Progenitor cell of endocrine pancreas (in vitro differentiated cells): ENCODE measurements at places on chromosomes 4 and X. TPM values are rescaled to one million over a fixed set of nuclear protein-coding genes. Genes with fewer than 3 reads are reported as not detected.

GRCh38 chr4:165512424-165512823, 133.6 kb downstream of the CPE start:
- DNase-seq = no peak

DNA sequence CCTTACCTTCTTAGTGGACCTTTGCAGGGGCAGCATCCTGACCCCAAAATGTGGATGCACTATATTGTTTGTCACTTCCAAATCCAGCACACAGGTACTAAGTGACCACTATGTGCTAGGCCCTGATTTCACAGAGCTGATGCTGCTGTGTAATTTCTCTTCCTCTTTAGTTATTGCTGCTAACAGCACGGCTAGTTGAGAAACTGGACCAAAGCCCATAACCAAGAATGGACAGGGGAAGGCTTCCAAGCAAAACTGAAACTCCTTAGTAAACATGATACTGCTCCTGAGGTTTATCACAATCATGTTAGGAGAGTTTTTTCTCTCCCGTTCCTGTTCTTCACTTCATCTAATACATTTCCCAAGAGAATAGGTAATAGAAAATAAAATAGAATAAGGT, 172.9 kb upstream of the TTC29 start:
- no peak for DNase-seq

GRCh38 chrX:120262859-120263708, 12.5 kb downstream of the ZBTB33 start:
- DNase-seq = no peak

- no peak for DNase-seq
Measured at GRCh38 chrX:122835886-122836285, 348.2 kb upstream of the GRIA3 start.

GRCh38 chrX:123924186-123924585, 37.3 kb upstream of the STAG2 start:
- no peak for DNase-seq

DNA sequence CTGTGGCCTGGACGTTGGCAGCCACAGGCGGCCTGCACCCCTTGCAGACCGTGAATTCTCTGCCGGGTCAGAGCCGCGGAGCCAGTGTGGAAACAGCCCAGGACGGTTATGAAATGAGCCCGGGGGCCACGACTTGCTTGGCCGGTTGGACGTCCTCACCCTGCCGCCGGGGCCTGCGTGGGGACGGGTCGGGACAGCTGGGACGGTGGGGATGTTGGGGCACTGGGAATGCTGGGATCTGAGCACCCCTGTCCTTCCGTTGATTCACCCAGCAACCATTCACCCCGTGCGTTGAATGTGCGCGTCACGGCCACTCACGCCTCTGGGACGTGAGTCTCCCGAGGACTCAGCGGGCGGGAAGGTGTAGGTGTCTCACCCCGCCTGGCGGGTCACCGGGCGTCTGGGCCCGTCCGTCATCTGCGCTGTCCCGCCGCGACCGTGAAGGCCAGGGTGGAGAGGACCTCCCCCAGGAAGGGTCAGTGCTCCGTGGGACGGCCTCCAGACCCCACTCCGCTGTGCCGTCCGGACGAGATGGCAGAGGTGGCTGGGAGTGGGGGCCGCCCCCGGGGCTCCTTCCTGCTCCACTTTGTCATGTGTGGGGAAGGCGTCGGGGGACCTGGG, 4.5 kb upstream of the PLCXD1 start:
- DNase-seq = no peak

GRCh38 chr4:10011277-10011676, 10.0 kb downstream of the SLC2A9 start:
- no peak for DNase-seq

GRCh38 chr4:133537780-133538281, 388.7 kb downstream of the PCDH10 start:
- no peak for DNase-seq

DNA sequence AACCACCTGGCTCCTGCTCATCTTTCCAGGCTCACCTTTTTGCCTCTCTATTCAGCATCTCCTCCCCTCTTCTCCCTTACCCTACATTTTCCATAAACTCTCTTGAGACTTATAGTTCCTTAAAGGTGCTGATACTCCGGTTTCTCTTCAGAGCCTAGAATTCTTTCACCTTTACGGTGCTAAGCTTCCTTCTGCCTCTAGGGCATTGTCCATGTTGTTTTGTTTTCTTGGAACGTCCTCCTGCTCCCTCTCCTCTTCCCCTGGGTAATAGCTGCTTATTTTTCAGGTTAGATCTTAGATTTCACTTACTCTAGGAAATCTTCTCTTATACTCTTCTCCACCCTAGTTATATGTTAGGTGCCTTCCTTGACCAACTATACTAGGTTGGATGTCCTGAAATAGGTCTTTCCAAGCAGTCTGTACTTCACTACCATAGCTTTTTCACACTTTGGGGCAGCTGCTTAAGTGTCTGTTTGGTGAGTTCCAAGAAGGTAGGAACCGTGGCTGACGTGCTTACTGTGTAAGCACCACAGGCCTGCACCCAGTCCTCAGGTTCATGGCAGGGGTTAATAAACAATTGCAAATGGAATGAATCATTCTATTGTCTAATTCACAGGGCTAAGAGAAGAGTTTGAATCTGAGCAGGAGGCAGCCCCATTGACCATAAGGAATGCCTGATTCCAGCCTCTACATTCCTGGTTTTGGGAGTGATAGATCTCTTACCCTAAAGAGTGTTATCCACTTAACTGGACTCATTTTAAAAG, 227.5 kb downstream of the MGST2 start:
- DNase-seq = no peak

GRCh38 chr4:5122114-5122513, 70.8 kb downstream of the STK32B start:
- no peak for DNase-seq

DNA sequence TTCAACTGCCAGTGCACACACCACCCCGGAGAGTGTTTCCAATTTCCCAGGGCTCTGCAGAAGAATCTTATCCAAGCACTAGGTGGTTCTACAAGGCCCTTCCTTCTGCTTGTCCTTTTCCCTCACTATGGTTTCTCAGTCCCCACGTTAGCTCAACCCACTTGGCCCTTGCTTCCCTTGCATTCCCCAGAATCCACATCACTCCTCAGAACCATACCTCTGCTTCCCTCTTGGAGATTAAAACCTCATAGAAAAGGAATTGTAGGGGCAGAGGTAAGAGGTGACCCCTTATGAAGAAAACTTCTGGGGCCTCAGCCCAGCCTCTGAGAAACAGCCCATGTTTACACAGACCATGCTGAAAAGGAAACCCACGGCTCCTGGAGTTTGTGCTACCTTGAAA, 42.4 kb downstream of the TSPAN5 start:
- no peak for DNase-seq

- no peak for DNase-seq
Measured at GRCh38 chr4:155371432-155372043, 5.2 kb downstream of the MAP9 start.

DNA sequence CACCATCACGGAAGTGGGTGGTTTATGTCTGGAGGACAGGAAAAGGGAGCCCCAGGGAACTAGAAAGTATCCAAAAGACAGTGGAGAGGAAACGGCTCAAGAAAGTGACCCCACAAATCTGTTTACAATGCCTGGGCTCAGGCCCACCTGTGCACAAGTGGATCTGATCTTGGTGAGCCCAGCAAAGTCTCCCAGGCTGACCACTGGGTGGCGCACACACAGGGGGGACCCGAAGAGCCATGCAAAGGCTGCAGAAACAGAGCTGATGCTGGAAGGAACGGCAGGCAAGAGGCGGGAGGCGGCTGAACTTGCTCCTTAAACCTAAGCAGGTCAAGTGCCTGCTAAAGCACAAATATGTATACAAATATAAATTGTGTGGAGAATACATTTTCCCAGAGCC, 9.6 kb downstream of the HAUS7 start:
- DNase-seq = peak; percentile 49

GRCh38 chr4:106494066-106494465, 125.5 kb upstream of the GIMD1 start:
- DNase-seq = no peak

GRCh38 chr4:173280998-173281397, 53.2 kb downstream of the HMGB2 start:
- no peak for DNase-seq

The SATL1 gene
- total RNA-seq = 0.36 and 0.51 TPM in 2 replicates

The KCND1 gene
- 8.0 and 8.2 TPM in 2 replicates for total RNA-seq

The RBM46 gene
- total RNA-seq = 0.62 and 0.98 TPM in 2 replicates

The YY2 gene
- total RNA-seq = 2.2 and 2.3 TPM in 2 replicates

The CCSER1 gene
- 11.6 and 11.7 TPM in 2 replicates for total RNA-seq

The CLDN24 gene
- not detected in 2 replicates for total RNA-seq

The KLHL34 gene
- not detected in 2 replicates for total RNA-seq

The SSX2 gene
- not detected in 2 replicates for total RNA-seq

The CASP6 gene
- 61.0 and 68.2 TPM in 2 replicates for total RNA-seq

The GPR173 gene
- total RNA-seq = 18.4 and 19.4 TPM in 2 replicates

The BGN gene
- total RNA-seq = 0.98 and 1.1 TPM in 2 replicates

The ART3 gene
- 5.0 and 7.3 TPM in 2 replicates for total RNA-seq

The BEX2 gene
- total RNA-seq = 36.0 and 42.0 TPM in 2 replicates
